A549 treated with DMSO at 1 μM for 4 hours (cell line): ENCODE measurements at places on chromosomes 4 and X. TPM values are rescaled to one million over a fixed set of nuclear protein-coding genes. Genes with fewer than 3 reads are reported as not detected.

The CPE gene
- 1.3 to 1.6 TPM (median 1.4 TPM) in 5 replicates for total RNA-seq

The CXorf66 gene
- total RNA-seq: not detected in 5 replicates

The SPARCL1 gene
- not detected in 5 replicates for total RNA-seq

The MAGEA3 gene
- 2.8 to 5.4 TPM (median 3.4 TPM) in 5 replicates for total RNA-seq

The SSX2 gene
- not detected in 5 replicates for total RNA-seq

The FHL1 gene
- 21.6 to 22.8 TPM (median 22.0 TPM) in 5 replicates for total RNA-seq

The GALNTL6 gene
- 0.06 to 0.17 TPM (median 0.10 TPM) in 5 replicates for total RNA-seq

The USP26 gene
- total RNA-seq: not detected in 5 replicates

The SLC7A11 gene
- total RNA-seq: 31.5 to 47.6 TPM (median 42.3 TPM) in 5 replicates

The UGT2B15 gene
- 0.06 to 0.11 TPM (median 0.08 TPM) in 4 of 5 replicates, not detected in the other for total RNA-seq

The PCDH11X gene
- total RNA-seq: 0.01 to 0.02 TPM (median 0.02 TPM) in 3 of 5 replicates, not detected in the others

The H2BW2 gene
- not detected in 5 replicates for total RNA-seq

The GAGE2A gene
- not detected in 5 replicates for total RNA-seq

The SCD5 gene
- 7.0 to 9.2 TPM (median 7.6 TPM) in 5 replicates for total RNA-seq

The BRS3 gene
- total RNA-seq: not detected in 5 replicates

The EXOC1L gene
- total RNA-seq: not detected in 5 replicates

The KIT gene
- total RNA-seq: not detected in 5 replicates

The TMEM255A gene
- 0.07 to 0.18 TPM (median 0.13 TPM) in 5 replicates for total RNA-seq

The PRKG2 gene
- total RNA-seq: 0.72 to 1.8 TPM (median 0.85 TPM) in 5 replicates

The TMEM128 gene
- total RNA-seq: 10.2 to 12.8 TPM (median 11.6 TPM) in 5 replicates

The VCX3A gene
- total RNA-seq: not detected in 5 replicates

The LRRC66 gene
- 0.07 to 0.18 TPM (median 0.09 TPM) in 5 replicates for total RNA-seq

The SUPT20HL1 gene
- total RNA-seq: not detected in 5 replicates

The FTHL17 gene
- not detected in 5 replicates for total RNA-seq

The ALAS2 gene
- not detected in 5 replicates for total RNA-seq

The MAGEA1 gene
- total RNA-seq: 0.07 to 0.12 TPM (median 0.08 TPM) in 3 of 5 replicates, not detected in the others

The BMX gene
- total RNA-seq: not detected in 5 replicates

The TMPRSS11D gene
- not detected in 5 replicates for total RNA-seq

The NSUN7 gene
- total RNA-seq: 0.27 to 0.58 TPM (median 0.30 TPM) in 5 replicates

The NOCT gene
- 11.1 to 14.7 TPM (median 13.4 TPM) in 5 replicates for total RNA-seq

The PPA2 gene
- 73.9 to 91.2 TPM (median 76.1 TPM) in 5 replicates for total RNA-seq

The LETM1 gene
- 25.5 to 33.1 TPM (median 32.1 TPM) in 5 replicates for total RNA-seq

The LEF1 gene
- total RNA-seq: not detected in 5 replicates

The SPP1 gene
- total RNA-seq: 164 to 250 TPM (median 177 TPM) in 5 replicates

The ATP6AP1 gene
- total RNA-seq: 82.2 to 107 TPM (median 102 TPM) in 5 replicates

The CXorf65 gene
- total RNA-seq: not detected in 5 replicates

The GLOD5 gene
- not detected in 5 replicates for total RNA-seq

The FGB gene
- total RNA-seq: 11.5 to 19.8 TPM (median 14.2 TPM) in 5 replicates

The CD38 gene
- 8.4 to 12.4 TPM (median 9.5 TPM) in 5 replicates for total RNA-seq

The FGF5 gene
- total RNA-seq: 0.20 to 1.0 TPM (median 0.61 TPM) in 5 replicates

The PTTG2 gene
- total RNA-seq: not detected in 5 replicates

The UGT2A1 gene
- total RNA-seq: not detected in 5 replicates

The HSD17B13 gene
- 0.05 to 0.07 TPM (median 0.05 TPM) in 3 of 5 replicates, not detected in the others for total RNA-seq

The LRIT3 gene
- total RNA-seq: 0.03 to 0.07 TPM (median 0.06 TPM) in 4 of 5 replicates, not detected in the other

The SRD5A3 gene
- 7.7 to 11.1 TPM (median 9.7 TPM) in 5 replicates for total RNA-seq

The NR3C2 gene
- total RNA-seq: 0.02 TPM in 1 of 5 replicates, not detected in the others

The SPANXA2 gene
- total RNA-seq: 0.17 to 0.27 TPM (median 0.26 TPM) in 3 of 5 replicates, not detected in the others

The TSPAN6 gene
- 37.4 to 44.9 TPM (median 40.8 TPM) in 5 replicates for total RNA-seq

The PAGE2B gene
- total RNA-seq: not detected in 5 replicates

The SEC24D gene
- total RNA-seq: 14.4 to 18.7 TPM (median 17.3 TPM) in 5 replicates

The SMIM10 gene
- total RNA-seq: 0.13 to 0.19 TPM (median 0.15 TPM) in 4 of 5 replicates, not detected in the other

The PI4K2B gene
- total RNA-seq: 5.5 to 9.8 TPM (median 7.5 TPM) in 5 replicates
